ENCODE measurements at places on chromosomes 5 and 9.

DNA sequence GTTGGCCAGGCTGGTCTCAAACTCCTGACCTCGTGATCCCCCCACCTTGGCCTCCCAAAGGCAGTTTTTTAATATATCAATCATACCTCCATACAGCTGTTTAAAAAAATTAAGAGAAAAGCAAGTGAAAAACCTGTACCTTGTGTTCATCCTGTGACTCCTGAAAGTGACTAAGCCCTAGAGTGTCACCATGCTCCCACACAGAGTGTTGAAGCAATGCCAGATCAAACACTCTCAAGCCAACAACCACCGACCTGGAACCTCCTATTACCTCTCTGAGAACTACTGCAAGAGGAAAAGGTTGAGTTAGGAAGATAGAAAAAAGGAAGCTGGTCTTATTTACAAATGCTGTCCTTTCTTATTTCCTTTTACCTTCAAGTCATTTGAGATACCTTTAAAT is 123.5 kb downstream of the RASEF start:
- DNase-seq: no peak

- DNase-seq: no peak
Observed at GRCh38 chr9:125745018-125745417, 2.2 kb upstream of the PBX3 start.

DNA sequence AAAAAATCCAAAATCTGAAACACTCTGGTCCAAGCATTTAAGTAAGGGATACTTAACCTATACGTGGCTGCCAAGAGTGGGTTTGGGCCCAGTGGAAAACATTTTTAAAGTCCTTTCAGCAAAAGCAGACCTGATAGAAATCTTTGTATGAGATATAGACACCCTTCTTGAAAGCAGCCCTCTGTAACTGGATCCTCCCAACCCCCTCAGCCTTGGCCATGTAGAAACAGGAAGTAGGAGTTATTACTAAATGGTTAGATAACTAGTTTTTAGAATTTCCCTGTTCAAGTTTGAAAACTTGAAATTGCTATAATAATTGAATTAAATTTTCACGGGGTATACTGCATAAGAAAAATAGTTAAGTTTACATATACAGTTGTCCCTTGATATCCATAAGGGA is 111.3 kb upstream of the PCA3 start:
- no peak for DNase-seq

DNA sequence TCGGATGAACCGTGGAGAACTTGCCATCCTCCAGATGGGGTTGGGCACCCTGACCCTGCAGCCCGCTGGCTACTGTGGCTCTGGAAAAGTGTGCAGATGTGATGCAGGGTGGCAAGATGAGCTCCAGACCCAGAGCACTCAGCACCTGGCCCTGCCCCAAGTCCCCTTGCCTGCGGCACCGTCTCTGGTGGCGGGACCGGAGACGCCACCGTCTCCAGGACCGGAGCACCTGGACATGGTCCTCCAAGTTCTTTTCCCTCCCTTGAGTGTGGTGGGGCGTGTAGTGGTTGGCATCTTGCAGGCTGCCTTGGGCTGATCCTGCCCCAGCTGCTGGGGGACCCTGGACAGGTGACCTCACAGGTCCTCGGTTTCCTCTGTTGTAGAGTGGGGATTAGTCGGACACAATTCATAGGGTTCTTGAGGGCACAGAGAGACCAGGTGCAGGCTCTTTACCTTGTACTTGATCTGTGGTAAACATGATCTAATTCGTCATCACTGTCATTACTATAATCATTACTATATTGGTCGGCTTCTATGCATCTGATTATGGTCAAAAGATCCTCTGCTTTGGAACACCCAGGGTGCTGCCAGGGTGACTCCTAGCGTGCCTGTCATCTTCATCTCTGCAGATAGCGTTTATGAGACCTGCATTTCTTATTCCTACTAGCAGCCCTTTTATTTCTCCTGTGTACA is 83.5 kb downstream of the COL5A1 start:
- no peak for DNase-seq

GRCh38 chr5:66616520-66617225 is 20.5 kb downstream of the MAST4 start:
- no peak for DNase-seq

DNA sequence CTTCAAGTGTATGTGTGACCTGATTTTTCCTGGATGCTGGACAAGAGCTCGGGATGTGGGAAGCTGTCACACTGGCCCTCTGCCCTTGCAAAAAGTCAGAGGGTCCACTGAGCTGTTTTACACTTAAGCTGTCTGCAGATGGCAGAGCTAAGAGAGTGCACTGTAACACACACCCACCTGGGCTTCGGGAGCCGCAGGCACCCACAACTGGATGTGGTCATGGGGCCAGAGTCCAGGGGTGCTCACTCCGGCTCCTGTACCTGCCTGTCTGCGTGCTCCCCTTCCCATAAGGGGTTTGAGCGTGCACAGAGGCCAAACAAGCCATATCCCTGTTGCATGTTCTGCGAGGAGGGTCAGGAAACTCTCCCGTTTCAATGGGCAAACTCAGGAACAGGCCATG is 82.5 kb downstream of the LRRC70 start:
- DNase-seq: no peak

GRCh38 chr9:123438821-123439220 is 82.8 kb downstream of the CRB2 start:
- DNase-seq: no peak

GRCh38 chr5:35861718-35862117 is 5.0 kb downstream of the IL7R start:
- no peak for DNase-seq

DNA sequence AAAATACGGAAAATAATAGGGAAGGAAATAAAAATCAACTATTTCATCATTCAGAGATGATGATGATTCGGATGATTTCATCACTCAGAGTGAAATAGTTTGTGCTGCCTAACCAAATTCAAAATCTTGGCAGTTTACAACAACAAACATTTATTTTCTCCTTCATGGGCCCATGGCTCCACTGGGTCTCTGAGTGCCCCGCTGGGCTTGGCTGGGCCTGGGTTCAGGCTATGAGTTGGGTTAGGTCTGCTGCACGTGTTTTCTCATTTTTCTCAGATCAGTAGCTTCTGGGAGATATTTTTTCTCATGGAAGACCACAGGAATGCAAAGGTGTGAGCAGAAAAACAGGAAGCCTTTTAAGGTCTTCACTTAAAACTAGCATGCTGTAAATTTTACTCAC is 24.0 kb upstream of the F2RL1 start:
- DNase-seq: no peak
